ENCODE measurements at places on chromosomes 2 and 18.
A peak's percentile ranks its signal among the peaks of the same experiment; 100 is the strongest.

DNA sequence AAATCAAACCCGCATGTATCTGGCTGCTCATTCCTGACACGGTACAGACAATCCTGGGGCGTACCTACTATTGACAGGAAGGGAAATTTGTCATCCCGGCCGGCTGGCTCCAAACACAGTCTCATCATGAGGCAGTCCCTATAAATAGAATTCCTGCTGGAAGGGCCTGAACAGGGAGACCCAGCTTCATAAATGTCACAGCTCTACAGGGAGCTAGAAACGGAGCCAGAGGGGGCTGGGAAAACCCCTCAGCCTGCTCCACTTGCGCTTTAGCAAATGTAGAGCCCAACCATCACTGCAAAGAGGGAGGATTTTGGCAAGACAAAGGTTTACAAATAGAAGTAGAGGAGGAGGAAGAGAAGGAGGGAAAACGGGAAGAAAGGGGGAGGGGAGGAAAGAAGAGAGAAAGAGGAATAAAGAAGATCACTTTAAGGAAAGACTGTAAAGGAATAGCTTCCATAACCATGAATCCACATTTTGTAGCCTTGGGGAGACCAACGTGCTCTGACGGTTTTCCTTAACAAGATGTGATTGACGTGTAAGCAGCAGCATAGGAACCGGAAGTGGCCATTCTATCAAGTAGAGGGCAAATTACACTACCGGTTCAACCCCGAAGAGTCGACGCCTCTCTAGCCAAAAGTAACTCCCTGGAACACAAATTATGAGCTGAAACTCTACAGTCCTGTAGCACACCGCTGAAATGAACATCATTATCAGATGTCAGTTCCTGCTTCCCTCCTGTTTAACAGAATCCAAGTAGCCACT, 56.8 kb upstream of the TTN start:
- DNase-seq: no peak

GRCh38 chr2:176280156-176280555, 10.9 kb downstream of the MTX2 start:
- no peak for DNase-seq

- DNase-seq: peak; percentile 80
Measured at GRCh38 chr18:54787616-54788015, 40.7 kb upstream of the RAB27B start.

DNA sequence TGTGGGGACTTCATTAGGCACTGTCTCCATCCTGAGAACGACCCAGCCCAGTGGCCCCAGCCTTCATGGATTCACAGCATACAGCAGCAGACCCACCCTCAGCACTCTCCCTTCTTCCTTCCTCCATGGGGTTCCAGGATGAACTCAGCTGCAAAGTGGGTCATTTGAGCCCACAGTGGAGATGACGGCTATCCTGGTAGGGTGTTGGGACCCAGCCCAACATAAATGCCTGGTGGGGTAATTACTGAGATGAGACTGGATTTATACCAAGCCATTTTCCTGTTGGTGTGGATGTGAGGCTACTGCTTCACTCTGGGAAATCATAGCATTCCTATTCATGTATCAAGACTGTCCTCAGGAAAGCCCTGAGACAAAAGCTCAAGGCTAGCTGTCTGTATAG, 536.7 kb upstream of the TNP1 start:
- no peak for DNase-seq

DNA sequence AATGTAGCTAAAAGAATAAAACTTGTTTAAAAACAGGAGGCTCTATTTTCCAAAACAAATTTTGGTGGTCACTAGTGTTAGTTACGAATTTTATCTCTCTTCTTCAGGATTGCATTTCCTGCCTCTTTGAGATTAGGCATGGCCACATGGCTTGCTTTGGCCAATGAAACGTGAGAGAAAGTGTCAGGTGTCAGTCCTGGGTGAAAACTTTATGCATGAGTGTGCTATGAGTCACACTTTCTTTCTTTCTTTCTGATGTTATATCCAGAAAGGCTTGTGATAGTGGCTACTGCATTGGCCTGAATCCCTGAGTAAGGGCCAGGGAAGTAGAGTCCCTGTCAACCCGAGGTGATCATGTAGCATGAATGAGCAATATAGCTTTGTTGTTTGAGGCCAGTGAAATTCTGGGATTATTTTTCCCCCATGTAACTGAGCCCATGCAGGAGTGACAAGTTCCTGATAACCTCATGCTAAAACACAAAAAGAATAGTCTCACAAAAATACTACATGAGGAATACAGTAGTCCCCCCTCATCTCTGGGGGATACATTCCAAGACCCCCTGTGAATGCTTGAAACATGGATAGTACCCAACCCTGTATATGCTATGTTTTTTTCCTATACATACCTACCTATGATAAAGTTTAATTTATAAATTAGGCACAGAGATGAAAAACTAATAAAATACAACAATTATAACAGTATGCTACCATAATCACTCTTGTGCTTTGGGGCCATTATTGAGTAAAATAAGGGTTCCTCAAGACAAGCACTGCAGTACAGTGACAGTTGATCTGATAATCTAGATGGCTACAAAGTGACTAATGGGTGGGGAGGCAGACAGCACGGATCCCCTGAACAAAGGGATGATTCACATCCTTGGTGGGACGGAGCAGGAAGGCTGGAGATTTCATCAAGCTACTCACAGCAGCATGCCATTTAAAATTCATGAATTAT, 109.5 kb downstream of the CDC42EP3 start:
- no peak for DNase-seq

- no peak for DNase-seq
Measured at GRCh38 chr2:128311755-128312341, 6.8 kb downstream of the HS6ST1 start.

- DNase-seq: peak; percentile 16
Measured at GRCh38 chr2:227890495-227891079, 19.2 kb downstream of the DAW1 start.

- DNase-seq: no peak
Measured at GRCh38 chr2:159501743-159502142, 114.6 kb downstream of the BAZ2B start.

GRCh38 chr2:88683160-88684021, 8.1 kb upstream of the RPIA start:
- no peak for DNase-seq

- no peak for DNase-seq
Measured at GRCh38 chr2:138997856-138998517, 217.8 kb upstream of the NXPH2 start.

GRCh38 chr2:224185023-224185601, 146.0 kb upstream of the SERPINE2 start:
- DNase-seq: no peak

DNA sequence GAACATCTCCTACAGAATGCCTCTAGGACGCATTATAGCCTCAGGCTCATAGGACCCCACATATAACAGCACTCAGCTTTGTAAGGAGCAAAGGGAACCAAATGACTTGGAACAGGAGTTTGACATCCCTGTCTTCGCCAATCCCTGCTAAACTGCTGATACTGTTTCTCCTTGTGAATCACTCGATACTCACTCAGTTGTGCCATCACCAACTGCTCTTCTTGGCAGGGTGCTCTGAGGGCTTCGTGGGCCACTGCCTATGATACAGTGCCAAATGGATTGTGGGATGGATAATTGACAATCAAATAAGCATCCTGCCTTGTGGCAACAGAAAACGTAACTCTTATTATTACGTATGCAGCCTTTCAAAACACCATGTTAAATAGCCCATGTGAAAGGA, 396.3 kb downstream of the RIT2 start:
- DNase-seq: no peak

DNA sequence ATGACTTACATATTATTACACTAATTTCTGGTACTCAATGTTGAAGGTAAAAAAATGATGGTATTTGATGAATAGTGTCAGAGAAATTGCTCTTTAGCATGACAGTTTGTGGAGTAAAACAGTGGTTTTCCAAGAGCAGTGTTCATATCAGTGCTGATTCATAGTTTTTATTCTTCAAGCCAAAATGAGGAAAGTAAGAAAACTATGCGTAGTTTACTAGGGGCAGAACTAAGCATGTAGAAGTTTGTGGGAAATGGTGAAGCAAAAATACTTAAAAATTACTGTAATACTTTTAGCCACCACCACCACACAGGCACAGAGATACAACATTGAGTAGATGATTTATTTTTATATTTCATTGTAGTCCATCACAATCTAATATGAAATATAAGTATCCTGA, 137.3 kb downstream of the ZNF804A start:
- DNase-seq: no peak

- no peak for DNase-seq
Measured at GRCh38 chr18:39030124-39030655, 1464.6 kb upstream of the CELF4 start.

- DNase-seq: no peak
Measured at GRCh38 chr18:73950116-73950700, 197.4 kb downstream of the FBXO15 start.

GRCh38 chr2:233857511-233858141, 3.3 kb upstream of the HJURP start:
- DNase-seq: no peak

DNA sequence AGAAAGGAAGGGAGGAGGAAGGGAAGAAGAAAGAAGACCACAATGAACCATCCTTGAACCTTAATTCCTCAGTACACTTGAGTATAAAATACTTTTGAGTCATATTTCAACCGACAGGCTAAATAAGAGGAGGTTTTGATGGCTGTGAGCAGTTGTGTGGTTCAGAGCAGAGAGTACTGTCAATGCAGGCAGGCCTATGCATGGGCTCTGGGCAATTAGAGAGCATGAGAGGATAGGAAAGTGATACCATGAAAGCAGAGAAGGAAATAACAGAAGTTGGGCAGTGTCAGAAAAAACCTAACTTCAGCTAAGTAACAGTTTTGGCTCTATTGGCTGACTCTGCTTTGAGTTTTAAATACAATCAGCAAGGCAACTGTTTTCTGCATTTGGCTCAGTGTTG, 123.6 kb upstream of the STK17B start:
- DNase-seq: no peak

- peak; percentile 1 for DNase-seq
Measured at GRCh38 chr2:189466656-189467055, 25.4 kb downstream of the WDR75 start.

DNA sequence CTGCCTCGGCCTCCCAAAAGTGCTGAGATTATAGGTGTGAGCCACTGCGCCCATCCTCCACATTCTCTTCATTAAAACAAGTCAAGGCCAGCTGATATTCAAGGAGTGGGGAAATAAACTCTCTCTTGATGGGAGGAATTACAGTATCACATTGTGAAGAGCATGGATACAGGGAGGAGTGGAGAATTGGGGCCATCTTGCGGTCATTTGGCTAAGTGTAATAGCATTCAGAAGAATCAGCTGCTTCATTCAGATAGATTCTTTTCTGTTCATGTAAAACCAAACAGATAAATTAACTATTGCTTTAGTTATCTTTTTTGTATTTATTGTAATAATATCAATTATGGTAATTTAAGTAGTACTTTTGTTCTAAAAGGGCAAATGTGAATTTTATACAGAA, 156.3 kb downstream of the UBR3 start:
- no peak for DNase-seq

- no peak for DNase-seq
Measured at GRCh38 chr2:157876786-157877138, 632 bp upstream of the ACVR1 start.

- DNase-seq: no peak
Measured at GRCh38 chr2:109457794-109458193, 156.0 kb downstream of the SEPTIN10 start.

GRCh38 chr2:30359644-30360167, 87.3 kb upstream of the LCLAT1 start:
- no peak for DNase-seq

GRCh38 chr2:127361929-127362885, 25.6 kb downstream of the MAP3K2 start:
- no peak for DNase-seq

DNA sequence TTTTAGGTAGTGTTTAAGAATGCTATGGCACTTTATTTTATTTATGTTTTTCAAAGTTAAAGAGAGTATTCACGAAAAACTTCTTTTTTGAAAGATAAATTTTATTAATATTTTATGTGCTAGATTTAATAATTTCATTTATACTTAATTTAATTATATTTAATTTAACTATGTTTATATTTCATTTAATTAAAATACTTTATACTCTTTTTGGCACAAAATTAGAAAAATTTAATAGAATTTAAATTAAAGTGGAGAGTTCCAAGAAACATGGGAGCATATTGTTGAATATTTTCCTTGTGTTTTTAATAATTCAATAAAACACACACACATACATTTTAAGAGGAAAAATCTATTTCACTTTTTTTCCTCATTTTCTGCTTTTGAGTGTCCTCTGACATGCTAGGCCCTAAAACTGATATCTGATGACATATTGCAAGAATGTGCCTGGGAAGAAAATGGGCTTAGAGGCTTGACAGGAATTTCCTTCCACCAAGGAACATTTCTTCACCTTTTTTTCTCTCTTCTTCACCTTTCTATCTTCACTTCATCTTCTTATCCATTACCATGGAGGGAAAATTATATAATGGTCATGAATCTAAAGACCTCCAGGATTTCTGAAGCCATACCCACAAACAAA, 15.4 kb downstream of the ARHGAP28 start:
- no peak for DNase-seq

DNA sequence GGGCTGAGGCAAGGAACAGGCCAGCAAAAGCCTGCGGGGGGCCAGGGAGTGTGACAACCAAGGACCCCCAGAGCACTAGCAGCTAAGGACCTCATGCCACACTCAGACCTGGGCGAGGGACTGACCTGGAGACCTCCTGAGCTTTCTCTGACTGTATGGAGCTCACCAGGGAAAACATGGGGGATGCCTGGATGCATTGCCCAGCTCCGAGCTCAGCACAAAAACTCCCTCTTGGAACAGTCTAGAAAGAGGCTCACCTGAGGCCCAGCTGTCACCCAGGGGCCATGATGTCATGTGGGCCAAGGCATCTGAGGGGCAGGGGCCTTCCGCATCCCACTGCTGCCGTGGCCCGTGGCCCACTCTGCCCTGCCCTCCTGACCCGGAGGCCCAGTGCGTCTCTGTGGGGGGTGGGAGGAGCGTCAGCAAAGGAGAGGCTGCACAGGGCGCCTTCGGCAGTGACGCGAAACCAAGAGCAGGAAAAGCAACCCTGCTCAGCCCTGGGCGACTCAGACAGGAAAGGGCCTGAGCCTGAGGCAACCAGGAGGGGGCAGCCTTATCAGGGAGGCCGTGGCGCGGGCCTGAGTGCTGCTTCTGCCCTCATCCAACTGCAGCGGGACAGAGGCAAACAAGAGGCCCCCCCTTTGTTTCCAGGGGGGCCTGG, 57.3 kb upstream of the ALPP start:
- no peak for DNase-seq

- DNase-seq: no peak
Measured at GRCh38 chr18:44946529-44947113, 265.9 kb downstream of the SETBP1 start.

GRCh38 chr2:148259674-148260073, 238.8 kb downstream of the MBD5 start:
- no peak for DNase-seq

GRCh38 chr2:189533288-189534035, 47.1 kb downstream of the SLC40A1 start:
- no peak for DNase-seq

- no peak for DNase-seq
Measured at GRCh38 chr2:204089105-204089504, 152.5 kb downstream of the ICOS start.

- DNase-seq: no peak
Measured at GRCh38 chr2:28030600-28030999, 140.1 kb downstream of the BABAM2 start.
